Kidney tubule cell (primary cell): ENCODE measurements at places on chromosomes 4 and X.
A peak's percentile ranks its signal among the peaks of the same experiment; 100 is the strongest.

DNA sequence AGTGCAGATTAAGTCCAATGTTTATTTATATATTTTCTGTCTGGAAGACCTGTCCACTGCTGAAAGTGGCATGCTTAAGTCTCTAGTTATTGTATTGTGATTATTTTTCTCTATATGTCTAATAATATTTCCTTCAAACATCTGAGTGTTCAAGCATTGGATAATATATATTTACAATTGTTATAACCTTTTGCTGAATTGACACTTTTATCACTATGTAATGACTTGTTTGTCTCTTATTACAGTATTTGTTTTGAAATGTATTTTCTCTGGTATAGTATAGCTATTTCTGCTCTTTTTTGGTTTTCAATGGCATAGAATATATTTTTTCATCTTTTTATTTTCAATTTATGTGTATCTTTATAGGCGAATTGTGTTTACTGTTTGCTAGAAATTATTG, 59.7 kb downstream of the EDA2R start:
- no peak for DNase-seq

- peak; percentile 46 for DNase-seq
These were observed 13.6 kb upstream of the EPGN start for GRCh38 chr4:74294681-74295080.

- no peak for DNase-seq
These were observed 305.1 kb upstream of the RASGEF1B start for GRCh38 chr4:81776794-81777193.

- no peak for DNase-seq
These were observed 166.1 kb upstream of the KLF8 start for GRCh38 chrX:56066016-56066415.

GRCh38 chr4:14070289-14070880, 442.9 kb upstream of the BOD1L1 start:
- DNase-seq = no peak

DNA sequence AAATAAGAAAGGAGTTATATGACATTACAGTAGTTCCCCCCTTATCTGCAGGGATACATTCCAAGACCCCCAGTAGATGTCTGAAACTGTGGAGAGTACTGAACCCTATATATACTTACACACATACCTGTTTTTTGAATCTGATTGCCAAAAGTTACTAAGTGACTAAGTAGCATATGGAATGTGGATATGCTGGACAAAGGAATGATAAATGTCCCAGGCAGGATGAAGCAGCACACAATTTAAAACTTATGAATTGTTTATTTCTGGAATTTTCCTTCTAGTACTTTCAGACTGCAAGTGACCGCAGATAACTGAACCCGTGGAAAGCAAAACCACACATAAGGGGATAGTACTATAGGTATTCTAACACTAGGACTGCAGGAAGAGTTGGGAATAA, 22.7 kb downstream of the UGDH start:
- no peak for DNase-seq

- no peak for DNase-seq
These were observed 14.9 kb upstream of the PDE5A start for GRCh38 chr4:119643306-119644042.

- no peak for DNase-seq
These were observed 87.8 kb downstream of the SH3KBP1 start for GRCh38 chrX:19799319-19800182.

GRCh38 chr4:114385195-114385985, 213.2 kb upstream of the UGT8 start:
- DNase-seq = no peak

- no peak for DNase-seq
These were observed 14.6 kb upstream of the CLTRN start for GRCh38 chrX:15679246-15679645.

DNA sequence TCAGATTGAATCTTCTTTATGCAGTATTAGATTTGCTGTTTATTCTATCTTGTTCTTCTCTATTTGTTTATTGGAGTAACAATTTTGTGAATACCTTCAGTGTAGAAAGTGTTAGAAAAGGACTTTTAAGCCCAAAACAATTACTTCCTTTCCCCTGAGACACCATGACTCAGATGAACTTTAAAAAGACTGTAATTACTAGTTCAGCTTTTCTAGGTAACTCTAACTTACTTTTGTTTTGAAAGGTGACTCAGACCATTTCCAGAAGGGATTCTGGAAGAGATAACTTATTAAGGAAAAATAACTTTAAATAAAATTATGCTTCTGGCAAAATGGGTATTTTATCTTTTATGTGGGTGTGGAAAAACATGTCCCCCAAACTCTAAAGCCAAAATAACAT, 561.5 kb upstream of the PCDH10 start:
- no peak for DNase-seq

DNA sequence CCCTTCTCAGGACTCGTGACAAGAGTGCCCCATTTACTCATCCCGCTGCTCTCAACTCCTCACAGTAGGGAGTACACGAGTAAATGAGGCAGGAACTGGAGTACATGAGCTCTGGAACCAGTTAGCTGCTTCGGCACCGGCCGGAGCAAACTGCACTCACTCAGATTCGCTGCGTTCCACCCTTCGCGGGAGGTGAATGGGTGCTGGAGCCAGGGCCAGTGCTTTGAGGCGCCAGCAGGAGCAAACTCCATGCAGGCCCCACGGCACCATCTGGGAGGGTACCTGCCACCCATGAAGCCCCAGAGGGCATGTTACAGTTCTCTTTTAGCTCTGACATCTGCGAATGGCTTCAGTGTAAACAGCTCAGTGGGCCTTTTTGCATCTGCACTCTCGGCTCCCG, 315.5 kb upstream of the GK2 start:
- no peak for DNase-seq

- peak; percentile 61 for DNase-seq
These were observed 86.1 kb downstream of the CPE start for GRCh38 chr4:165464813-165465381.

- no peak for DNase-seq
These were observed 1291.9 kb upstream of the TENM3 start for GRCh38 chr4:180951312-180951711.

DNA sequence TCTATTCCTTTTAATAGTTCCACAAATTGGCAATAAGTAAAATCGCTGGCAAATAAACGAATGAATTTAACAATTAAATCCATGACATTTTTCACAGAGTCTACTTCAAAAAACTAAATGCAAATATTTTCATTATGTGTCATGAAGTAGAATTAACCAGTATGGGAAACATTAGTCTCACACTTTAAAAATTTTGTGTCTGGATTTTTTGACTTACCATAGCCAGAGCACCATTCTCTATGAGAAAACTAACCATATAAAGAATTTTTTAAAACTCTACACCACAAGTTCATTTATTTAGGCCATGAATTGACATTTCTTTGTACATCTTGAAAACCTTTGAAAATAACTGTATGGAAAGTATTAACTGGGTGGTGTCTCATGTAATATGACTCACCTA, 41.2 kb downstream of the PRDM5 start:
- DNase-seq = no peak

GRCh38 chrX:15789979-15790768, at the start of gene ZRSR2:
ZRSR2 (plus strand) TSS chrX:15790484; CDS start chrX:15790496, 12 bp downstream.
- peak; percentile 92 for DNase-seq

GRCh38 chr4:172982151-172982590, 186.4 kb upstream of the GALNT7 start:
- DNase-seq = peak; percentile 80

DNA sequence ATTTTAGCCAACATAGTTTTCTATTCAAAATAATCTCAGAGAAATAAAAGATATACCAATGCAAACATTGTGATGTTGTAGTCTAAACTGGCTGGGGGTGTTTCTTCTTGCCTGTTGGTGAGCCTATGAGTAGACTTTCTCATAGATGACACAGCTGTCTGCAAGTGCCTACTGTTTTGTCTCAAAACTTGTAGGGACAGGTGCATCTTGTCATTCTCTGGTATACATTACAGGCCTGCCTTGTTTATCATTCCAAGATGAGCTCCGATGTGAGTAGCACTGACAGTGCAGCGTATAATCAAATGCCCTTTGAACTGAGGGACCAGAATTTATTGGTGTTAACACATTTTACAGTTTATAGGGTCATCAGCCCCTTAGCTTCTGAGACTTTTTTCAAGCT, 353.8 kb downstream of the PRDM5 start:
- DNase-seq = no peak

GRCh38 chrX:25125483-25125882, 109.7 kb upstream of the ARX start:
- DNase-seq = no peak

DNA sequence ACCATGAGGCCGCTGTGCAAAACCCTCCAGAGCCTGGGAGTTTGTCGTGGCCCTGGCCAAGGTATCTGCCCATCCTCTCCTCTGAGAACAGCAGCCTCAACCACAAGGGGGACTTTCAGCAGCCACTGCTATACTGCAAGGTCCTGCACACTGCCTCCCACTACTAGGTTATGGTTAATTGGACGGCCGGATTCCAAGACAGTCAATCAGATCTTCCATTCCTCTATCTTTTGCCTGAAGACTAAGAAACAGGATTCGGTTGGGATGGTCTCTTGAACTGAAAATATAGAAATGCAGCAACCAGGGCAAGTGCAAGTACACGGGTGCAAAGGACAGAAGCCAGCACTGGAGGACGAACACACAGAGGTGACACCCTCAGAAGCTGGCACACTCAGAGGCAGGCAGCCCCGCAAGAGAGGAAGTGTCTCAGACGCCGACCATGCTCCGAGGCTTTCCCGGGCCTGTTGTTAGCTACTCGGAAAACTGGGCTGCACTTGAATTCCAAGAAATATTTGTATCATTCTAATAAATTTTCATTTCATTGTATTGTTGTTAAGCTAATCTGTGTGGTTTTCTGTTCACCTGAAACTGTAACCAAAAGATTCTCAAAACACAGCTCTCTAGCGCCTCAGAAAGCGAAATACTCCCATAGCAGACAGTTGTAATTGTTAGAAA, 63.3 kb downstream of the AFAP1 start:
- DNase-seq = peak; percentile 34

DNA sequence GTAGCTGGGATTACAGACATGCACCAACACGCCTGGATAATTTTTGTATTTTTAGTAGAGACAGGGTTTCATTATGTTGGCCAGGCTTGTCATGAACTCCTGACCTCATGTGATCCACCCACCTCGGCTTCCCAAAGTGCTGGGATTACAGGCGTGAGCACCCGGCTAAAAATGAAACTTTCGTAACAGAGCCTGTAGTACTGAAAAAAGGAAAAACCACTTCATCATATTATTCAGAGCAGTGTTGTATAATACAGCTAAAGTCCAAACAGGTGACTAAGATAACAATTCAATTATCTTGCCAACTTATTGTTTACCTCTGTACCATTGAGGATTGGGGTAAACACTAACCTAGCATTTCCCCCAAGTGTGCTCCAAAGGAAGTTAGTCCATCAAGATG, 43.9 kb upstream of the HPRT1 start:
- no peak for DNase-seq

GRCh38 chrX:45824471-45824870, 623.8 kb upstream of the DIPK2B start:
- peak; percentile 97 for DNase-seq

- DNase-seq = peak; percentile 88
These were observed 36.0 kb downstream of the CXCL8 start for GRCh38 chr4:73776321-73776729.

GRCh38 chrX:147917700-147918695, 6.3 kb downstream of the FMR1 start:
- DNase-seq = peak; percentile 52

GRCh38 chr4:152138451-152138850, 377.6 kb upstream of the GATB start:
- no peak for DNase-seq

GRCh38 chr4:26083987-26084386, 170.0 kb downstream of the SMIM20 start:
- DNase-seq = peak; percentile 96

DNA sequence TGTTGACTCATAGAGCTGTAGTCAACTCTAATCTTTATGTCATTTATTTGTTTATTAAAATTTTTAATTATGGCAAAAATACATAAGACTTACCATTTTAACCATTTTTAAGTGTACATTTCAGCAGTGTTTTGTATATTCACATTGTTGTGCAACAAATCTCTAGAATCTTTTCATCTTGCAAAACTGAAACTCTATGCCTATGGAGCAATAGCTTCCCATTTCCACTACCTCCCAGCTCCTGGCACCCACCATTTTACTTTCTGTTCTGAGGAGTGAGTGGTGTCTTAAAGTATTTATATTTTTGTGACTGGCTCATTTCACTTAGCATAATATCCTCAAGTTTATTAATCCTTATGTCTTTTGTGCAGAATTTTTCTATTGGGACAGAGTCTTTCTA, 181.0 kb downstream of the GPAT3 start:
- DNase-seq = no peak

DNA sequence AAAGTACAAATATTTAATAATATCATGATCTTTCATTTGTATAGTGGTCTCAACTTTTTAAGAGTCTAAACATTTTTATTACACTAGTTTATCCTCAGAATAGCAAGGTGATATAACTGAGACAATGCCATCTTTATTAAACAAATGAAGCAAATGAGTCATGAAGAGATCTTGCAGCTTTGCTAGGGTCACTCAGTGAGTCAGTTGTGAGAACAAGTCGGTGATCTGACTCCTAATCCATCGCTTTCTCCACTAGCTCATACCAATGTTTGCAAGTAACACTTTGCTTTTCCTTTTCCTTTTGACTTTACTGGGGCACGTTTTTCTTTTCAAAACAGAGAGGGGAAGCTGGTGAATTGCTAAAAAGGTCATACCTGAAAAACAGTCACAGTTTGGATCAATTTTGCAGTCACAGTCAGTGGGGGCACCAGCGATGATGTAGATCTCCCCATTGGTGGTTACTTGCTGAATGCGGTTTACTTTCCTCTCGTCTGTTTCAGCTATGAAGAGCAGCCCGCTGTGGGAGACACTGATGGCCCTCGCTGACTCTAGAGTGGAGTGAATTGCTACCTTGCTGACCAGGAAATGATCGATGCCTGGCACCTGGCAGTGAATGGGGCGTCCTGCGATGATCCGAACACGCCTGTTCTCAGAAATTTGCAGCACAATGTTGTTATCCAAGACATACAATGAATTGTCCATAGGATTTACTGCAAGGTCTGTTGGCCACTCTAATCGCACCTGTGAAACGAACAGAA, 75.7 kb downstream of the SH2D1A start:
- peak; percentile 50 for DNase-seq

- DNase-seq = peak; percentile 12
These were observed 1.3 kb downstream of the AMER1 start for GRCh38 chrX:64204252-64204651.

- no peak for DNase-seq
These were observed 38.9 kb downstream of the DTHD1 start for GRCh38 chr4:36320117-36320896.

GRCh38 chrX:73525928-73526690, 36.9 kb upstream of the CHIC1 start:
- DNase-seq = no peak

GRCh38 chr4:7101692-7102515, 34.0 kb upstream of the GRPEL1 start:
- DNase-seq = peak; percentile 68

- DNase-seq = no peak
These were observed 238.9 kb downstream of the MAML3 start for GRCh38 chr4:139915037-139915436.

DNA sequence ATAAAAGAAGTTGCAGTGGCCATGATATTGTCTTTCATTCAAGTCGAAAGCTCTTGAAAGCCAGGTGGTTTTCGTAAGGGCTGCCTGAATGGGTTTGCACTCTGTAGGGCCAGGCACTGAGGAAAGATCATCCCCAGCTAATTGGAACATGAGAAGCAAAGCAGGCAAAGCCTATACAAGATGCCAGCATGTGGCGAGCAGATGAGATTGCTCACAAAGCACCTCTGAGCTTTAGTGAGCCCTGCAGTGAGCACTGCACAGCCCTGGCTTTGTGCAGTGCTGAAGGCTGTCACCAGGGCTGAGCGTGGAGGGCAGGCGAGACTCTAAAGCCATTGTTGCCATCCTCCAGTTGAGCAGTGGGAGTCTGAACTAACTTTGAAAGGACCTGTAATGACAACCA, 53.8 kb downstream of the HADH start:
- DNase-seq = no peak
